Effector CD4-positive, alpha-beta T cell (primary cell): ENCODE measurements at places on chromosomes 12 and 14.

GRCh38 chr14:77184396-77185092, 2.9 kb downstream of the TMEM63C start:
- no peak for DNase-seq

GRCh38 chr12:97160277-97160676, 253.2 kb downstream of the NEDD1 start:
- DNase-seq, result no peak

- no peak for DNase-seq
Measured at GRCh38 chr12:93032758-93033157, 103.7 kb upstream of the EEA1 start.

- no peak for DNase-seq
Measured at GRCh38 chr12:67045650-67046049, 223.5 kb upstream of the CAND1 start.

DNA sequence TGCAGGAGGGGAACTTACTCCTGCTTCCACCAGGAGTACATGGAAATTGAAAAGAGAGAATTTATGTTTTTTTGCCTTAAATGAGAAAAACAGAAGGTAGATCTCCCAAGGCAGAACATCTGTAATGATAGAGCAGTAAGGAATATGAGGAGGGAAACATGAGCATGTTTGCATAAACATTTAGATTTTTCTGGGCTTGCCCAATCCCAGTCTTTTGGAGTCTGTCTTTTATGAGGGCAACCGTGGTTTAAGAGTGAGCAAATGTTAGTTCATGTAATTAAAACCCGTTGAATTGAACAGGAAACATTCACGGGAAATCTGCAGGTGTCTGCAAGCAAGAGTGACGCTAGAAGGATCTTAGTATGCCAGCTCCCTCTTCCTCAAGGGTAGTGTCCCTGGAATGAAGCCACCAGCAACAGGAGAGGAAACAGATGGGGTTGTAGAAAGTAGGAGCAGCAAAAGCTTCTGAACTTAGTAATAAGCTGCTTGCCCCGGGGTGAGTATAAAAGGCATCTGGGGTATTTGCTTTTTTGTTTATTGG, 79.3 kb downstream of the ARF6 start:
- DNase-seq, result no peak

DNA sequence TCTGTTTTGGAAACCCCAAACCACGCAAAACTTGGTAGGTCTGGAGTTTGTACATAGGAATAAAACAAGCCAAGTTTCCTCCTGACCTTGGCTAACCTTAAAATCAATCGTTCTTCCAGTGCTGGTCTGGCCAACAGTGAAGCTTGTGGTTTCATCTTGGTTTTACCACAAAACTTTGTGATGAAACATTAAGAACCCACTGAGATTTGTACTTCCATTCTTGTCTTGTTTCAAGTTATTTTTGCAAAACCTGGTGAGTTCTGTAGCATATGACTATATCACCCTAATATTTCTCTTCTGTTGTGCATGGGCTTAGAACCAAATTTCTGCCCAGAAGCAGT, 26.4 kb downstream of the SIX1 start:
- no peak for DNase-seq

DNA sequence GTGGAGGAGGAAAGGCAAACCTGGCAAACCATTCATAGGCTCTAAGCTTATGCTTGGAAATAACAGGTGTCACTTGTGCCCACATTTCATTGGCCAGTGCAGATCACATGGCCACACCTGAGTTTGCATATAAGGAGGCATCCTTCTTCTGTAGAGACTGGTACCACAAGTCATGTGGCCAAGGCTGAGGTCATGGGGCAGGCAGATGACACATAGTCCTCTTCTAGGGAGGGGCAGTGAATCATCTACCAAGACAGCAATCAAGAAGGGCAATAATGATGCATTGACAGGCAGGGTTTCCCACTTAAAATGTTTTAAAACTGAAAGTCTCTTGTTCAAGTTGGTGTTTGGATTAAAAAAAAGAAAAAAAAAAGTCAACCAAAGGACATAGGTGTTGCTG, 77.3 kb downstream of the DAAM1 start:
- DNase-seq, result no peak

- DNase-seq, result no peak
Measured at GRCh38 chr12:116314477-116314876, 37.0 kb upstream of the MED13L start.

- no peak for DNase-seq
Measured at GRCh38 chr12:98679611-98680005, 34.5 kb downstream of the APAF1 start.

- no peak for DNase-seq
Measured at GRCh38 chr12:52268212-52268611, 6.2 kb upstream of the KRT86 start.

DNA sequence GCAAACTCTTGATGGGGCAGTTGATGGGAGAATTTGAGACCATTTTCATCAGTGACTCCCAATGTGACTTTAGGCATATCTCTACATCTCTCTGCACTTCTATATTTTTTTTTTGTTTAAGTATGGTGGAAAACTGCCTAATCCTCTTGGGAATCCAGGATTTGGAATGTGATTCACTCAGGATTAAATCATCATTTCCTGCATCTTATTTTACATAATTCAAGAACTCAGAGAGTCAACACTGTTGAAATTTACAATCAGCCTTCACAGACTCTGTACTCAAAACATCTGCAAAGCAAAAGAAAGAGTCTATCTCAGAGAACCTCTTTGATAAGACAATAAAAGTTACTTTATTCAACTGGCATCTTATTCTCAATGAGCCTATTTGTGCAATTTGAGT, 260.7 kb upstream of the NOS1 start:
- no peak for DNase-seq

DNA sequence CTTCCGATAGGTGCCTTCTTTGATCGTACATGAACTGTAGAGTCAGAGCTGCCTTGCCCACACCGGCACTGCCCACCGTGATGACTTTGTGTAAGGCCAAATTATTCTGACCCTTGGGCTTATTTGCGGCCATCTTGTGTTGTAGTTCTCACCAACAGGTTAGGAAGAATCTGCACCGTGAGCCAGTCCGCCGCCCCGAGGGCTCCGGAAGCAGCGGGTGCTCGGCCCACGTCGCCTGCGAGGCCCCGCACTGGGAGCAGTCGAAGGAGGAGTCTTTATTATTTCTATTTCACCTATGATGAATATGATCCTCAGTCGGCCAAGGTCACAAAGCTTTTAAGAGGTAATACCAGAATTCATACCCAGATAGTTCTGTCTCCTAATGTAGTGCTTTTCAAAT, 70.6 kb upstream of the SYT1 start:
- no peak for DNase-seq

DNA sequence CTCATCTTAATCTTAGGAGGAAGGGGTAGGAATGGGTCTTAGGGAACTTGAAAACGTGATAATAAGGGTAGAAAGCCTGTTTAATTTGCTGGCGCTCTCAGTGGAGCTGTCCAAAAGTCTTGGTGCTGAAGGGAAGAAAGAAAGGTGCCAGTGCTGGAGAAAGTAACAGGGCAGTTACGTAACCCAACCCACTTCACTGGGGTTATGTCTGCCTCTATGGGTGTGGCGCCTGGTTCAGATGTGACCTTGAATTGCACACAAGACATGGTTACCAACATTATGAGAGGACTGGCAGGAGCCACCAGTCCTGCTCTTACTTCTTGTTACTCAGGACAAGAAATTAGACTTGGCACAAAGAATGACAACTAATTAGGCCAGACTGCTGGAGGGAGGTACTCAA, 18.6 kb upstream of the GPATCH2L start:
- no peak for DNase-seq

DNA sequence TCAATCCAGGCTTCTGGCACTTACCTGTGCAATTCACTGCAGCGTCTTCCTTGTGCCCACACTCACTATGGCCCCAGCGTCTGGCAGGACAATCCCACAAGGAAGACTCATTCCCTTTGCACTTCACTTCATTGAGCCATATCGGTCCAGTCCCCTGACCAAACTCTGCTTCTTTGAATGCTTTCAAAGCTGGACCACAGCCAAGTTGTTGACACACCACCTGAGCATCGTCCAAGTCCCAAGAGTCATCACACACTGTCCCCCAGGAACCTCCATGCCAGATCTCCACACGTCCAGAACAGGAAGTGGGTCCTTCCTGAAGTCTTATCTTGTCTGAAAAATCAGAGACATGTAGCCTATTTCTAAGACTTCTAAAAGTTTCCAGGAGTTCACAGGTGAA, 20.2 kb downstream of the CD163 start:
- DNase-seq, result no peak

DNA sequence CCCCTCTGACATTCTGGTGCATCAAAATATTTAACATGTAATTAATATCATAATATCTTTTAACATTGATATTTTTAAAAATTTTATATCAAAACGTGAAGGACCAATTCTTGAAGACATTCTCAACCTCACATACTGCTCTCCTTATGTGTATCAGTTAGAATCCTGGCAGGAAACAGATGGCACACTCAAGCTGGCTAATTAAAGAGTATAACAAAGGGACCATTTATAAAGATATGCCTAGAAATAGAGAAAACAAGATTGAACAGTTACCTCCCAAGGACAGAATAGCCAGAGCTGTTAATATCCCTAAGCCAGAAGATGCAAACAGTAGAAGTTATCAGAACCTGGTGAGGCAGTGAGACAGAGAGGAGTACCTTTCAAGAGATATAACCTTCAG, 368.7 kb downstream of the NELL2 start:
- no peak for DNase-seq

DNA sequence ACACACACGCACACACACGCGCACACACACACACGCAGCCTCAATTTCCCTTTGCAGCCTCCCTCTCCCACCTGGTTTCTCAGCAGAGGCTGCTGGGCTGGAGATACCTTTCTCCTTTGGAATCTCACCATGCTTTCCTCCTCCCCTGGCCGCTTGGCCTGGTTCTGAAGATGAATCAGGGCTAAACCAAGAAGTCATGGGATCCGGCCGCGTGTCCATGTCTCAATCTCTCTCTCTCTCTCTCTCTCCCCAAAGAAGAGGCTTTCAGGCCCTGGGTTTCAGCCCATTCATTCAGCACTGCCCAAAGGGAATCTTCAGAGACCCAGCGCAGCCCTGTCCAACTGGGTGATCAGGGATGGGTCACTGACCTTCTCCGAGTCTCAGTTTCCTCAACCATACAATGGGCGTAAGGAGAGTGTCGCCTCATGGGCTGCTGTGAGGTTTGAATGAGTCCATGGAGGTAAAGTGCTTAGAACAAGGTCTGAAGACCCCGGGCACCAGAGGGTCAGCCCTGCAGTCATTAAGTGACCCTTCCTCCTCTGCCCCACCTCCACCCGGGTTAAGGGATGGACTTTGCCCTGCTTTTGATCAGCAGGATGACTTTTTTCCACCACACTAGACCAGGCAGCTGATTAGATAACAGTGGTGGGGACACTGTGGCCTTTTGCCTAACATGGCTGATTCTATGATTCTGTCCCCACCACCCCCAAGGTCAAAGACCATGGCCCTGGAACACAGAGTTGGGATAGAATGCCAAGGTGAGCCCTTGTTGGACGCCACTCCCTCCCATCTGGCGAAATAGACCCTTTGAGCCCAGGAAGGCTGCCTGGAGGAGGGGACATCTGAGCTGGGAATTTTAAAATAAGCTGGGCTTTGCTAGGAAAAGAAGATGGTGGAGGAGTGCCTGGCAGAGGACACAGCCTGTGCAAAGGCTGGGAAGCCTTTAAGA, 42.1 kb downstream of the SCARB1 start:
- DNase-seq, result no peak

DNA sequence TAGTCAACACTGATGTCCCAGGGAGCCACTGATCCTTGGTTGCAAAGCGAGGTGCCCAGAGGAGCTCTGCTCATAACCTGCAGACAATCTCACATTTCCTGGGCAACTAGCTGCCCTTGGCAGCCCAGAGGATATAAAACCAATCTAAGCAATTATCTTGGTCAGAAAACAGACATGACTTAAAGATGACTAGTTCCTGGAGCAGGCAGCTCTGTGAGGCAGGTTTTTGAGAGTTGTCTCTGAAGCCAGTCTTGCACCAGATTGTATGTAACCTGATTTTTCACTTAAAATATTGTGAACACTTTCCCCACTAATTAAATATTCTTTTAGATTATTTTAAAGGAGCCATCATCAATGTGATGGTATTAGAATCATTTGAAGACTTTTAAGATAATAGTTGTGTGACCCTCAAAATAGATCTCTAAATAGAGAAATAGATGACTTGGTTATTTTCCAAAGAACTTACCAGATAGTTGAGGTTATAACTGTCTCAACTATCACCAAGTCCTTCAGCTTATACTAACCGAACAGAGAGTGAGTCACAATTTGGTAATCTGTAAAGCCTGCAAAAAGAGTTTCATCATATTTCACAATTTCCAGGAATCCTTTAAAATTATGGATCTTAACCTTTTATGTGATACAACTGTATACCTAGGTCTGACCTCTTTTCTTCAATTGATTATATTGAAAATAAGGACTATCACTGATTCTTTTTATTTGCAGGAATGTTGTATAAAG, 75.9 kb downstream of the LIN7A start:
- no peak for DNase-seq
